ENCODE measurements at places on chromosomes 11 and 22. TPM values are rescaled to one million over a fixed set of nuclear protein-coding genes. Genes with fewer than 3 reads are reported as not detected.

GRCh38 chr11:34415538-34415937 lies 23.2 kb upstream of the CAT start:
- no peak for DNase-seq

GRCh38 chr11:112972399-112973145 lies 11.4 kb downstream of the NCAM1 start:
- no peak for DNase-seq

GRCh38 chr11:77082838-77083565 lies 16.2 kb downstream of the CAPN5 start:
- no peak for DNase-seq

DNA sequence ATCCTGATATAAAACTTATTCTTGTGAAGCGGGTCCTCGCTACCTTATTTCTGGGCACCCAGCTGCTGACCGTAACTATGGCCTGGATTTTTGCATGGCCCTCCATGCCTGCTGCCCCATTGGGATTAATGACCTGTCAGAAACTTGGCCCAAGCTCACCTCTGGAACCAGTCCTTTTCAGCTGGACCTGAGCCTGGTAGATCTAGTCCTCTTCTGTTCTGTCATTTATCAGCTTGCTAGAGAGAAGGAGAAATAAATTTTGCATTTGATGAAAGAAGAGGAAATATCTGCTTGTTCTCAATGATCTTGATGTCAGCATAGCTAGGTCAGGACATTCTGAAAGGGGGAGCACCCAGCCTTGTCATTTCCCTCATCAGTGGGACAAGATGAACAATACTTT lies 387.8 kb upstream of the LARGE1 start:
- DNase-seq = no peak

Gene DRD4
- 5.4 TPM for polyA plus RNA-seq

Gene GNG3
- polyA plus RNA-seq = 3.6 TPM

Gene DDX25
- 4.7 TPM for polyA plus RNA-seq

Gene FGF3
- polyA plus RNA-seq = 0.10 TPM

Gene F2
- 0.60 TPM for polyA plus RNA-seq

Gene DCDC1
- 6.1 TPM for polyA plus RNA-seq
